ENCODE measurements at places on chromosomes 5 and 9.

GRCh38 chr5:18712936-18713485 is 1078.8 kb downstream of the TAF11L14 start:
- no peak for DNase-seq

- DNase-seq = no peak
These were observed 127.2 kb downstream of the AUH start for GRCh38 chr9:91234523-91234922.

DNA sequence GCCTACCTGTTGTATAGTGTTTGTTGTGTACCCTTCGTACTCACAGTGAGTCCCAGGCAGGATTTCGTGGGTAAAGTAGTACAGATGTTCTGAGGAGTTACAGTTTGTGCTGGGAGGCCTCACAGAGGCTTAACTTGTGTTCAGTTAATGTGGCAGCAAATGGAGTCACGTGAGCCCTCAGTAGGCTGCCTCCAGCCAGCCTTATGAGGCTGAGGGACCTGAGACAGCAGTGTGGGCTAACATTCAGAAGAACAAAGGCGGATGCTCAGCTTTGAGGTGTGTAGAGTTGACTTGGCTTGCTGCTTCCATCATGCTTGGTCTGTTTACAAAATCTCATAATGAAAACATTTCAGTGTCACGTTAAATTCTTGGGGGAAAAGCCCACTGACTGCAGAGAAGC is 118.1 kb downstream of the TRIO start:
- DNase-seq = no peak

GRCh38 chr5:106086352-106086751 is 1584.4 kb downstream of the EFNA5 start:
- DNase-seq = no peak

GRCh38 chr5:72830362-72830761 is 13.9 kb downstream of the TNPO1 start:
- no peak for DNase-seq

DNA sequence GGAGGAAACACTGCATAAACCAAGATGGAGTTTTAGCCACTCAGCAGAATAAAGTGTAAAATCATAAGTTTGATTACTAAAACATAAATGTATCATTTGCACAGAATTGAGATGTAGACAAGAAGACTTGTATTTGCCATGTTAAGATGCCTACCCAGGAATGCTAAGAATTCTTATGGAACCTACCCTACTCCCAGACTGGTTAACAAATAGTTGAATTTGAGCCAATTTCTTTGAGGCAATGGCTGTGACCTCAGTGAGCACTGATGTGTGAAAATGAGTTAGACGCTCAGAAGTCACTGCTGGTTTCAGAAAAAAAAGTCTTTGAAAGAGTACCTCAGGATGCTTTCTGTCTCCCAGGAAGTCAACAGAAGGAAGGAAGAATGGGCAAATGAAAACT is 95.6 kb downstream of the ESM1 start:
- no peak for DNase-seq

DNA sequence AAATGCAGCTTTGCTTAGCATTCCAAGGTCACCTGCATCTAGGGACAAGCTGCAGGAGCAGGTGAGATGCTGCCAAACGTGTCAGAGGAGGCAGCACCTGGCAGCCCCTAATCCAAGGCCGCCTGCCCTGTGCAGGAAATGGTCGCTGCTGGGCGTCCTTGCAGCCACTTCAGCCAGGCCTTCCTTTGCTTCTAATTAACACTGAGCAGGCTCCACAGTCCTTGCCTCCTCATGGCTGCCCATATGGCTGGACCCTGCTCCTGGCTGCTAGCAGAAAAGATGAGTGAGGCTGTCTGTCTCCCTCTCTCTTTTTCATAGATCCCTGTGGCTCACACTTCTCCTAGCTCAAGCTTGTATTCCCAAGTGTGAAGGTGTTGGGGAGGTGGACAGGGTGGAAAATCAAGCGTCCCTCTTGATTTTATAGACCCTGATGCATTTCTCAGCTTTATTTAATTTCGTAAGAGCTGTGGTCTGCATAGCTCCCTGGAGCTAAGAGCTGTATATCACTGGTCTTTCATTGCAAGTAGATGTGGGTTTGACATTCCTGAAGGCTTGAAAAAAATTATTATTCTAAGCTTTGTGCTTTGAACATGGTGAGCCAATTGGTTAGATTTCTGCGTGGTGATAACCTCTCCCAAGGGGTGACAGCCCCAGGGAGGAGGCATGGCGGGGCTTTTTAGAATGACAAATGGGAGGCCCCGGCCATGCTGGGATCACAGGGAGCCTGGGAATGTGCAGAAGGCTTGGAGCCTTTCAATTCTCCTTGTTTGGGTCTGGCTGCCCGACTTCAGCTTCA is 193.8 kb downstream of the SLIT3 start:
- no peak for DNase-seq
